ENCODE measurements at places on chromosomes 7 and 10.

- no peak for DNase-seq
Observed at GRCh38 chr7:113383638-113384037, 265.3 kb upstream of the SMIM30 start.

- DNase-seq = no peak
Observed at GRCh38 chr10:106705681-106706100, 458.8 kb downstream of the SORCS1 start.

GRCh38 chr7:121138262-121138933 lies 149.9 kb downstream of the CPED1 start:
- DNase-seq = no peak

- no peak for DNase-seq
Observed at GRCh38 chr7:4479367-4480039, 202.6 kb upstream of the FOXK1 start.

DNA sequence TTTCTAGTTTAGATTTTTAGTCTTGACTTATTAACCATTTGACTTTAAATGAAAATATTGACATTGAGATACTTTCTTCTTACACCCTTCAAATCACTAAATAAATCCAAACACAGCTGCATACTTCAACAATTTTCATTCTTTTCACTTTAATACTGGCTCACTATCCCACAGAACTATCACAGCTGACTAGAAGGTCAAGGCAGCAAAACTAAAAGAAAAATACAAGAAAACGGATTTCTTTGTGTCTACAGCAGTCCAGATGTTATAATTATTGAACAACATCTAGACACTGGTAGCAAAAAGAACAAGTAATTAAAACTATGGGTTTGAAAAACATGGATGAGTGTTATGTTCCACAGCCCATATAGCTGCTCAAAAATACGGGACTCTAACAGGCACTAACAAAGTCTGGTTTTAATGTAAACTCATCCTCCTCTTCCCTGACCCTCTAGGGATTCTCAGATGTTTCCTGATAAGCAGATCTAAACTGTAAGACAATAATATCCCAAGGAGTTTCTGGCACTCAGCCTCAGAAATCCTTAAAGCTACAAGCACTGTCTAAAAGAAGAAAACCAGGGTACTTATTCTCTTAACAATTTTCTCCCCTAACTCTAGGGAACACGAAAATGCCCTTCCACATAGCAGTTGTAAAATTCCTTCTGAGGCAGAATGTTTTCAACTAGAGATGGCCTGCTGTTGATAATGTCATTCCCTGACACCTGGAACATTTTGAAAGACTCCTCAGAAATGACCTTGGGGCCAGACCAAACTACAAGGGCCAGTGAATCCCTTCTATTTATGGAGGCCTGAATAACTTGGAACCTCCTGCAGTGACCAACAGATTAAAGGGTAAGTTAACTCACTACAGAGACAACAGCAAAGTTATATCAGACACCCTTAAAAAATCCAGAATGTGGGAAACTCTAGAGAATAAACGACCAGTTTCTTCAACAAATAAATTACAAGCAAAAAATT lies 12.8 kb downstream of the DNMBP start:
- no peak for DNase-seq

GRCh38 chr7:77415476-77415822 lies 700 bp downstream of the GSAP start:
- DNase-seq = no peak

- DNase-seq = no peak
Observed at GRCh38 chr10:22433875-22434274, 88.6 kb downstream of the SPAG6 start.

- no peak for DNase-seq
Observed at GRCh38 chr10:72334825-72335393, 19.8 kb downstream of the DNAJB12 start.

GRCh38 chr7:43659549-43659896 lies 69.8 kb downstream of the COA1 start:
- no peak for DNase-seq

GRCh38 chr7:129351320-129351719 lies 82.9 kb upstream of the STRIP2 start:
- DNase-seq = no peak

DNA sequence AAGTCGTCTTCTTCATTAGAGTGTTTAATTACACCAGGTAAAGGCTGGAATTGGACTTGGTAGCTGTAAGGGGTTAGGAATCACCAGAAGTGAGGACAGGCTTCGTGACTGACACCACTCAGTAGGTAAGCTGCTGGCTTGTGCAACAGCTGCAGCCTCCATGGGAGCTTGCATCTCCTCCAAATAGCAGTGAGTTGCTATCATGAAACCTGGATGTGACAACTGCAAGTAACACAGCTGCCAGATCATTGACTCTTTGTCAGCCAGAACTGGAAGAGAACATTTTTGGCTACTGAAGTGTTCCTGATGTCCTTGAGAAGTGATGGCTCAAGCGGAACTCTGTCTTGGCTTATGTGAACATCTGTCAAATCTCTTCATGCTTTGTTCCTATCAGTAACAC lies 64.1 kb upstream of the MSRB2 start:
- no peak for DNase-seq

DNA sequence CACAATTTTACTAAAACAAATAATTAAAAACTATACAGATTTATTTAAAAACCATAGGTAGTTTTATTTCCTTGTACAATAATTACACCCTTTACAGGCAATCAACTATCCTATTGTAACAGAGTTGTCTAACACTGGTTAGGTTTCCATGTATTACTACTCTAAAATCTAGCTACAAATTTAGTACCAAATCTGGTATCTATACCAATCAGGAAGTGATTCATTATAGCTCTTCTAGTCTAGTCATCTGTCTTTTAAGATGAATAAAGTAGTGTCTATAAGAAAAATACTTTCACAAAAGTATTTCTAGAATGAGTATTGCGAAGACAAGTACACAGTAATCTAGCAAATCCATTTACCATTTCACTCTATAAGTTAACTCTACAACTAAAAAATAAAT lies 16.9 kb downstream of the ZNF800 start:
- DNase-seq = no peak

DNA sequence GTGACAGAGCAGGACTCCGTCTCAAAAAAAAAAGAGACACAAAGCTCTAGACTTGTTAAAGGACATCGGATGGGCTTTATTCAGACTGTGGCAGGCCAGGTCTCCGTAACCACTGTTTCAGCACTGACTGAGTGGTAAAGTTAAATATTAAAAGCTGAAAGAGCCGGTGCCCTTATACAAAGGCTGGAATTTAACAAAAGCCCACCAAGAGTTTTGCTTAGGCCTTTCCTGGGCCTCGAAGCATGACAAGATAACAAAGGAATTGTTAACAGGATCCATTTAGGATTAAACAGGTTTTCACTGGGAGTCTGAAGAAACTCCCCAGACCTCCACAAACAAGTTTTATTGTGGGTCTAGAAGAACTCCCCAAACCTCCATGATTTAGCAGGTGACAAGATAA lies 727.8 kb downstream of the TYW1 start:
- DNase-seq = no peak

DNA sequence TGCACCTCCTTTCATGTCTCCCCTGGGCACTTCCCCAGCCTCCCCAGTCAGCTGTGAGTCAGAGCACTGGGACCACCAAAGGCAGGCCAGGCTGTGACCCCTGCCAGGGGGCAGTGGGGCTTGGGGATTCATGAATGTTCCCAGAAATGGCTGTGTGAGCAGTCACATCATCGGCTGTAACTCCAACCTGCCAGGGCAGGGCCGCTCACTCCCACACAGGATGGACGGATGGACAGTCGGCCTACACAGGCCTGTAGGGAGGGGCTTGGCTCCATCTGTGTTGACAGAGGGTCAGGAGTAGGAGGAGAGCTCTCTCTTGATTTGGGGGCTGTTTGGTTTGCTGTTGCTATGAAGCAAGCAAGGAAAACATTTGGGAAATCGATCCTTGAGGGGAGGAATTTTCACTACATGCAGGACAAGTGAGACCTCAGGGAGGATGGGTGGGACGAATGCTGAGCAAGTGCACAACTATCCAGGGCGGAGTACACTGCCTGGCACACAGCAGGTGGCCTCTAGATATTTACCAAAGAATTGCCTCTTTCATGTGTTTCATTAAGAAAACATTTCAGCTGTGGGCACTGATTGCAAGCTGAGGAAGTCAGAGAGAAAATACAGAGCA lies 2.9 kb upstream of the IGFBP1 start:
- DNase-seq = no peak

DNA sequence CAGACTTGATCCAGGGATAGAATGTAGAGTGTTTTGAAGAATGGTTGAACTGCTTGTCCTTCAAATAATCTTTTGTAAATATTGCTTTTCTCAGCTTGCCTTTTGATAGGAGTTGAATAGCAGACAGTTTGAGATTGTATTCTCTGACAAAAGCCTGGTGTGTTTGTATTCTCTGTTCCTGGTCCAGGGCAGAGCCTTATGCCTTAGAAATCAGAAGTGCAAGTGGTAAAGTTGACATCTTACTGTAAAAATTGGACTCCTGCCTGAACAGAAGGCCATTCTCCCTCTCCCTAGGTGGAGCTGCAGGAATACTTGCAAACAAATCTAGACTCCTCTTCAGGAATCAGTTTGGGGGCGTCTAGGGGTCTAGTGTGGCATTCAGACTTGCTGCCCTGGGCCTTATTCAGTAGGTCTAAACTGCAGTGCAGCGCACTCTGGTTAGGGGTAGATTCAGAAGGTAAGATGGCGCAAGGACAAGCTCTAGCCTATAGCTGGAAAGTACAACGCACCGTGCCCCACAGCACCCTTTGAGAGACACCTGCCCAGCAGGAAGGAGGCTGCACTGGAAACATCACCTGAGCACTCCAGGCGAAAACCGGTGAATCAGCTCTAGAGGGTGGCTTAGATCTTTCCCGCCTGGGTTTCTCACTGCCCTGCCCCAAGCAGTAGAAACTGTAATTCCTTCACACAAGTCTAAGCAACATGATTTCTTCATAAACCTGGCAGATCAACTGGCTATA lies 608.5 kb upstream of the GALNT17 start:
- DNase-seq = no peak

DNA sequence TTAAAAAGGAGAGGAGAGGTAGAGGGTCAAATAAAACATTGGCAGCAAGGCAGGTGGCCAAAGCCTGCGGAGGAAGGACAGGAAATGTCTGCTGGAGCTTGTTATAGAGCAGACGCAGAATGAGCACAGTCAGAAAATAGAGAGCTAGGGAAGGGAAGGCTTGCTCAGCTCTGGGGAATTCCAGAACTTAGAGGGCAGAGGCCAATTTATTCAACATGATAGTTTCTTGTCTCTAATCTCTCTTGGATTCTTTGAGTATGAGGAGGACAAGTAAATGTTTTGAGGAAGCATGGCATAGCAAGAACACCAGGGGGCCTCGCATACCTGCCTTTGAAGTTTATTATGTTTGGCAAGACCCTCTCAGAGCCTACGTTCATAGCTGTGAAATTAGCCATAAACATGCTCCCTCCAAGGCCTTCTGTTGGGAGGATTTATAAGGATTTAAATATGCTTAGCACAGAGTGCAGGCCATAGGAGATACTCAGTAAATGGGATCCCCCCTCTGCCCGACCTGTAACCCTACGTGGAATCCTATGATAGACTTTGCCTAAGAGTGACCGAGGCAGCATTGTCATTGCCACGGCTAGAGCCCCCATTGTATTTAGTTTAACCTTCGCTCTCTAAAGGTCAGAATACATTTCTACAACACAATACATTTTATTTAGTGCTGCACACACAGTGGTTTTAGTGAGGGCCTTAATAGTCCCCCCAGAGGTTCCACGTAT lies 293.9 kb downstream of the CCDC3 start:
- DNase-seq = no peak

- no peak for DNase-seq
Observed at GRCh38 chr10:5543623-5544022, 18.9 kb downstream of the CALML3 start.

- DNase-seq = no peak
Observed at GRCh38 chr7:44387389-44387788, 62.0 kb upstream of the CAMK2B start.

DNA sequence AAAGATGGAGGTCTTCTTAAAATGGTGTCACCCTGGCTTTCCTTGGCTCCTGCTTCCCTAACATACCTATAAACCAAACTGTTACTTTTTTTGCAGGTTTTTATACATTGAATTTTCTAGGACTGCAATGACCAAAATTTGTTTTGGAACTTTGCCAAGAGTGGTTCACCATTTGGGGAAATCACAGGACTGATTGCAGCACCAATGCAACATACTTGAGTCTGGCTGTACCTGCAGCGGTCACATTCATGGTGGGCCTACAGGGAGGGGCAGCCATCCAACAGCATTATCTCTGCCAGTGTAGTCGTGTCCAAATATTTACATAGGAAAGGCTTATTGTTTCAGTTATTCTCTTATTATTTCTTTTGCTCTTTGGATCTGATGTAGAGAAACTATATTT lies 69.0 kb downstream of the HACD1 start:
- DNase-seq = no peak

DNA sequence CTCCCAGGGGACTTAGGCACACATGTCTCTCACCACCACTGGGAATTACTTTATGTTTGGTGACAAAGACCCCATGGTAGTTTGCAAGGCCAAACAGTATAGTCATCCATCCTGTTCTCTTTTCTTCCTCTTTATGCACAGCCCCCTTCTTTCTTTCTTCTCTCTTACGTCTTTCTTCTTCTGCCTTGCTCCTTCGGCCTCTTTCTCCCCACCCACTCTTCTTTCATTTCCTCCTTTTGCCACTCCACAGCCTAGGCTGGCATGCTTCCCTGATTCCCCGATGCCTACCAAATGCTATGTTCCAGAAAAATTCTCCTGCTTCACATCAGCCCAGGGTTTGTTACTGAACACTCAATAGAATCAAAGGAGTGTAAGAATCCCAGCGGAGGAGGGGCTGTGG lies 62.4 kb upstream of the MKLN1 start:
- no peak for DNase-seq

GRCh38 chr10:112434988-112435619 lies 11.6 kb downstream of the ZDHHC6 start:
- DNase-seq = no peak

- DNase-seq = no peak
Observed at GRCh38 chr10:133117688-133118071, 30.0 kb downstream of the ADGRA1 start.

DNA sequence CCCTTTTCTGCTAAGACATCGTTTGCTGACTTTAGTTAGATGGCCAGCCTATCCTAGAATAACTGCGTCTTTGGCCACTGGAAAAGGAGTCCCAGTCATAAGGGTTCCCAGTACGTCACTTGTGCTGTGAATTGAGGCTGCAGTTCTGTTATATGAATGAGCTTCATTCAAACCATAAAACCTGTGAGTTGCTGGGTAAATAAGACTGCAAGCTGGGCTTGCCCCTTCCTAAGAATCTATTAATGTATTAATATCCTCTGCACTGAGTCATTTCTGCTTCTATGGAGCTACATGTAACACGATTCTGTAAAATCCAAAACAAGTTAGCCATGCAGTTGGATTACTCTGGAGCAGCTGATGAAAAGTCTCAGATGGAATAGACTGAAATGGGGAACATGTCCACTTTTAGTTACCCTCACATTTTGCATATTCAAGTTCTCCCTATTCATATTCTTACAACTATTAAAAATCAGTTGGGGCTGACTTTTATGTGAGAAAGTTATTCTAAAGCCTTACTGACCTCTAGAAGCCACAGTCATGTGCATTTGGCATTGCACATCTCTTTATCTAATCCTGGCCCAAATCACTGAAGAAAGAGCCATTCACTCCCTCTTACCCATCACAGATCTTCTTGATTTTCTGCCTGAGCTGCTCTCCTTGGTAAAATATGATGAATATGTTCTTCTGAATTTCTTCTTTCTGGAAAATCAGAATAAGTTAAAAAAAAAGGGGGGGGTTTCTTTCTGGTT lies 41.8 kb upstream of the TMEM213 start:
- DNase-seq = no peak

- no peak for DNase-seq
Observed at GRCh38 chr10:74799721-74800221, 26.6 kb upstream of the KAT6B start.

Data from activated naive CD8-positive, alpha-beta T cell treated with anti-CD3 and anti-CD28 coated beads, Interleukin-2, amount 50 U/mL, for 16 hours (primary cell).